ENCODE measurements at places on chromosomes 5 and 9. TPM values are rescaled to one million over a fixed set of nuclear protein-coding genes. Genes with fewer than 3 reads are reported as not detected.
A peak's percentile ranks its signal among the peaks of the same experiment; 100 is the strongest.

DNA sequence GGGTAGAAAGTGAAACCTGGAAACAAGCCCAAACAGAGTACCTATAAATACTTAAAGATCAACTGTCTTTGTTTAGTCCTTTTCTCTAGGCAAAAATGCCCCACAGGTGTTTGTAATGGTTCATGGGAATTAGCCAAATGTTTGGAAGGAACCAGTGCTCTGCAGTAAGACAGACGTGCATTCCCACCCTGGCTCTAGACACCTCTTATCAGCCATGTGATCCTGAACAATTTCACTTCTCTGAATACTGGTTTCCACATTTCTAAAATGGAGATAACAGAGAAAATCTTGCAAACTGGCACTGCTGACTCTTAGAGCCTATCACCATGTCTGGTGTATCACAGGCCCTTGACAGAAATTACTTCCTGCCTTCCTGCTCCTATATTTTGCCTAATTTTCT, 30.0 kb downstream of the GLIS3 start:
- no peaks in the 10 kb centered on the region for H3K4me1 ChIP-seq
- no peak overlapping the region for H3K4me3 ChIP-seq
- no peaks in the 10 kb centered on the region for H3K36me3 ChIP-seq
- no peak for DNase-seq
- H3K27ac ChIP-seq, result no peak overlapping the region

- H3K4me1 ChIP-seq, result no peaks in the 10 kb centered on the region
- no peak overlapping the region for H3K4me3 ChIP-seq
- DNase-seq, result no peak
- H3K36me3 ChIP-seq, result peaks cover 5% of the 10 kb centered on the region
- no peaks in the 10 kb centered on the region for H3K27me3 ChIP-seq
- H3K27ac ChIP-seq, result no peak overlapping the region
Observed at GRCh38 chr5:151483647-151484046, 36.2 kb downstream of the SLC36A1 start.

DNA sequence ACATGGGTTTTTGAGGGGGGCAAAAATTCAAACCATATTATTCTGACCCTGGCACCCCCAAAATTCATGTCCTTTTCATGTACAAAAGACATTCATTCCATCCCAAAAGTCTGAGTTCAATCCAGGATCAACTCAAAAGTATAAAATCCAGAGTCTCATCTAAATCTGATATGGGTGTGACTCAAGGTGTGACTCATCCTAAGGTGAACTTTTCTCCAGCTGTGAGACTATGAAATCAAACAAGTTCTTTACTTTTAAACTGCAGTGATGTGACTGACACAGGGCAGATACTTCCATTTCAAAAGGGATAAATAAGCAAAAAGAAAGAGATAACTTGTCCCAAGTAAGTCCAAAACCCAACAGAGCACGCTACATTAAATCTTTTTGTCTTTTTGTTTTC, 20.6 kb upstream of the CYLC2 start:
- no peaks in the 10 kb centered on the region for H3K4me1 ChIP-seq
- no peak overlapping the region for H3K4me3 ChIP-seq
- no peak for DNase-seq
- H3K27ac ChIP-seq, result no peak overlapping the region

The TEX48 gene
- total RNA-seq, result not detected

The SNX30 gene
- total RNA-seq, result 12.4 TPM

The MCC gene
- 3.0 TPM for total RNA-seq

The SRA1 gene
- 38.1 TPM for total RNA-seq

The WDR31 gene
- 0.56 TPM for total RNA-seq

DNA sequence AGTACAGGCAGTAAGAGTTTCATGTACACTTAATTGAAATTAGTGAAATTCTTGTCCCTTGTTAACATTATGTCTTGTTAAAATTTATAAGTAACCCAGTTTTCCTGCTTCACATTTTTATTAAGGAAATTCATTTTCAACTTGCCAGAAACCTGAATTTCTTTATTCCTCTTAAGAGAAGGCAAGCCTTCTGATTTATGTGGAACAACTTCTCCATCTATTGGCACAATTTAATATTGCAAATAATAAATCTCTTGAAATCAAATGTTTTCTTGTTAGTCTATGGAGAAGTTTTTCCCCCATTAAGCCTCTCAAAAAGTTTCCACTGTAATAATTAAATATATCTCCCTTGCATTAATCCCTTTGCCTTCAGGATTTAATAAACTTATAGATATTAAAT, 33.8 kb upstream of the ACO1 start:
- peak; percentile 20 for DNase-seq
- H3K27me3 ChIP-seq, result no peaks in the 10 kb centered on the region
- no peak overlapping the region for H3K27ac ChIP-seq
- no peak overlapping the region for H3K4me3 ChIP-seq

GRCh38 chr5:147985608-147986007, 78.2 kb upstream of the SPINK5 start:
- H3K27ac ChIP-seq, result no peak overlapping the region
- no peak for DNase-seq
- no peaks in the 10 kb centered on the region for H3K27me3 ChIP-seq

- peak; percentile 28 for DNase-seq
- no peak overlapping the region for H3K27ac ChIP-seq
- H3K36me3 ChIP-seq, result no peaks in the 10 kb centered on the region
- no peaks in the 10 kb centered on the region for H3K27me3 ChIP-seq
- H3K4me3 ChIP-seq, result no peak overlapping the region
- H3K4me1 ChIP-seq, result no peaks in the 10 kb centered on the region
Observed at GRCh38 chr9:30774326-30774725, 1610.1 kb upstream of the ACO1 start.

The TXNDC8 gene
- not detected for total RNA-seq

- no peaks in the 10 kb centered on the region for H3K27me3 ChIP-seq
- peaks cover 4% of the 10 kb centered on the region for H3K4me1 ChIP-seq
- H3K27ac ChIP-seq, result no peak overlapping the region
Observed at GRCh38 chr9:110021891-110022290, 186.1 kb downstream of the C9orf152 start.

- no peaks in the 10 kb centered on the region for H3K36me3 ChIP-seq
- no peak overlapping the region for H3K27ac ChIP-seq
- no peak overlapping the region for H3K4me3 ChIP-seq
- no peaks in the 10 kb centered on the region for H3K27me3 ChIP-seq
Observed at GRCh38 chr9:75391497-75391896, 303.2 kb downstream of the OSTF1 start.

- no peak overlapping the region for H3K4me3 ChIP-seq
- no peak for DNase-seq
- H3K27ac ChIP-seq, result no peak overlapping the region
- no peaks in the 10 kb centered on the region for H3K27me3 ChIP-seq
- H3K4me1 ChIP-seq, result no peaks in the 10 kb centered on the region
- no peaks in the 10 kb centered on the region for H3K36me3 ChIP-seq
Observed at GRCh38 chr5:125408448-125409233, 662.2 kb upstream of the ZNF608 start.

DNA sequence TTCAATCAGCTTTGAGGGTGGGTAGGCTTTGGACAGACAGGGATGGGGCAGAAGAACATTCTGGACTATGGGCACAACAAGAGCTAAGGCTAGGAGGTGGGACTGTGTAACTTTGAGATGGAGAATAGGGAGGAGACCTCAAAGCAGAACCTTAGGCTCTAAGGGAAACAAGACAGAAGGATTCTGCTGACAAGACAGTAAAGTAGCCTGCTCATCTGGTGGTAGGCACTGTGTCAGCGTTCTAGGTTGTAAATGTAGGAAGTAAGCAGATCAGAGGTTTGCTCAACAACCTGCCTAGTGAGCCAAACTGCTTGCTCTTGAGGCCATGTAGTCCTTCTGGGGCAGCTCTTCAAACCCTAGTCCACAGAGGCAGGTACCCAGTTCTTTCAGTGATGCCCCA, 15.0 kb upstream of the IL12B start:
- 0 out of 3 replicates have a peak, but pooled peaks cover 4% of the 10 kb centered on the region for H3K27me3 ChIP-seq
- H3K4me1 ChIP-seq, result peaks cover 10% of the 10 kb centered on the region
- H3K27ac ChIP-seq, result no peak overlapping the region
- no peaks in the 10 kb centered on the region for H3K36me3 ChIP-seq
- DNase-seq, result no peak

DNA sequence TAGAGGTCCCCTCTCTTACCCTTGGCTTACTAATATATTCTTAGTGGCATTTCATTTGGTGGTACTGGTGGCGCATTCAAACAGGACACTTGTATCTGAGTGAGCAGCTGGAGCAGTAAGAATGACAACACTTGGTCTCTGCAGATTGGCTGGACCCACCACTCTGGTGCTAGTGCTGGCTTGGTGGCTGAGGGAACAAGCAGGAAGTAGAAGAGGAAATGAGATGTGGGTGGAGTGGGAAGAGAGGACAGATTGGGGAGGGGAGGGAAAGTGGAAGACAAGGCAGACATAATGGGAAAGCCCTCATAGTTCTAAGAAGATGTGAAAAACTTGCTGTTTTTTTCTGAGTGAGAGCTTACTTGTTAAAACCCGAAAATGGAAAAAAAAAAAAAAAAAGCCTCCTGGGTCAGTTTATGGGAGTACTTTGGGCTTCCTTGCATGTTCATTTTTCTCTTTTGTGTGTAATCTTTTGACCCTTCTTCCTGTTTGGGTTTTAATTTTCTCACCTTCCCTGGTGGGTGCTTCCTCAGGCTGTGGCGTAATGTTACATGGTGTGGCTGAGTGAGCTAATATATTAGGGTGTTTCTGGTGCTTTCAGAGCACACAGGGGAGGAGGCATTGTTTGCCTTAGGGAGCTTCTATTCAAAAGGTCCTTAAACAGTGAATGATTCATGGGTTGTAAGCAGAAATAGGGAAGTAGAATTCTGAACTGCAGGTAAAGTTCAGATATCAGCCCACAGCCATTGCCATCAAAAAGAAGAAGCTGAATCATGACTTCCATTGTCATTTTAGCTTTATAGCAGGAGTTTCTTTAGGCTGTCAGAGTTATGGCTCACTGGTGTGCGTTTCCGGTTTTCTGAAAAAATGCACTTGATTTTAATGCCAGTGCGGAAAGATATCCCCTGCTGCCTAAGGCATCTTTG, 52.3 kb downstream of the TLE4 start:
- H3K36me3 ChIP-seq, result no peaks in the 10 kb centered on the region
- H3K27ac ChIP-seq, result no peak overlapping the region
- peak; percentile 4 for DNase-seq
- no peak overlapping the region for H3K4me3 ChIP-seq

The C9orf152 gene
- 0.67 TPM for total RNA-seq

The TICAM2 gene
- total RNA-seq, result not detected

The SLC4A9 gene
- total RNA-seq, result not detected

DNA sequence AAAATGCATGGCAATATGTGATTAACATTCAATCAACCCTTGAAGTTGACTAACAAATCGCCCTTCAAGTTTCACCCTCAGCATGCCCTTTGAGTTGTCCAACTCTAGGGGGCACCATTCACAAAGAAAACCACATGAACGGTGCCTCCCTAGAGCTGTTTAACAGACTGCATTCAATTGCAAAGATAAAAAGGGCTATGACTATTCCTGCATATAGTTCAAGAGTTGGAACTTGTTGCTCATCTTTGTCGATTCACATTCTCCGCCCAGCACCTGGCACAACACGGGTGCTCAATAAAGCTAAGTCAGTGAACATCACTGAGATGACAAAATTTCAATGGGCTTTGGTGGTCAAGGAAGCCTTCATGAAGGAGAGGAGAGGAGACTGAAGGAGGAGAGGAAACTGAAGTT, 69.6 kb upstream of the SLC30A5 start:
- peak; percentile 58 for DNase-seq
- no peak overlapping the region for H3K4me3 ChIP-seq
- no peaks in the 10 kb centered on the region for H3K4me1 ChIP-seq
- H3K27me3 ChIP-seq, result no peaks in the 10 kb centered on the region
- H3K27ac ChIP-seq, result no peak overlapping the region

DNA sequence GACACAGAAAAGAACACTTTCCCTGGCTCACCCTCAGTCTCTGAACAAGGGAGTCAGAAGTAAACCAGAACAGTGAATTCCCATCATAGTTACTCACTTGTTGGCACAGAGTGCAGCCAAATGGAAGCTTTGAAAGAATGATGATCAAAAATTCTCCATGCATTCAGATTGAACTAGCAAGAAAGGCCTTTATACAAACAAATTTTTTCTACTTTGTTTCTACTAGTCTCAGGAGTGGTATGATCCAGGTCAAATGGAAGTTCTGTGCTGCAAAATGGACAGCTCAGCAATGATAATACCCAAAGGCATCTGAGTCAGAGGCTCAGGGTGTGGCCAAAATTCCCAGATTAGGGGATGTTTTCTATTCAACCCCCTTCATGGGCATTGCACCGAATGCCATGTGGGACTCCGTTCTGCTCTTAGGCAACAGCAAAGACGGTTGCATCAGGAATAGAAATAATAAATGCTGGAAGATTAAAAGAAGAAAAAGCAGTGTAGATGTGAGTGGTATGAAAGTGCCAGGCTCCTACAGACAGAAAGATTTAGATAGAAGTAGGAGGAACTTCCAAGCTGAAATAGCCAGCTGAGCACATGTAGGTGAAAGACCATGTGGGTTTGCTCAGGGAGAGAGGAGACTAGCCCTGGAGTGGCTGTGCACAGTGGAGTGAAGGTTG, 24.0 kb upstream of the ASPN start:
- no peaks in the 10 kb centered on the region for H3K36me3 ChIP-seq
- no peak overlapping the region for H3K27ac ChIP-seq
- no peak overlapping the region for H3K4me3 ChIP-seq

GRCh38 chr5:6525910-6526309, 77.3 kb downstream of the UBE2QL1 start:
- H3K4me1 ChIP-seq, result no peaks in the 10 kb centered on the region
- peak; percentile 21 for DNase-seq
- no peak overlapping the region for H3K4me3 ChIP-seq
- H3K36me3 ChIP-seq, result no peaks in the 10 kb centered on the region
- peaks cover 13% of the 10 kb centered on the region for H3K27me3 ChIP-seq

- H3K36me3 ChIP-seq, result no peaks in the 10 kb centered on the region
- DNase-seq, result no peak
- H3K27ac ChIP-seq, result no peak overlapping the region
- no peaks in the 10 kb centered on the region for H3K4me1 ChIP-seq
- H3K4me3 ChIP-seq, result no peak overlapping the region
- H3K27me3 ChIP-seq, result no peaks in the 10 kb centered on the region
Observed at GRCh38 chr5:148583421-148583965, 70.8 kb downstream of the HTR4 start.

GRCh38 chr5:135567661-135568060, 11.1 kb downstream of the CXCL14 start:
- H3K4me3 ChIP-seq, result no peak overlapping the region
- no peaks in the 10 kb centered on the region for H3K36me3 ChIP-seq
- H3K27ac ChIP-seq, result no peak overlapping the region
- peaks cover 2% of the 10 kb centered on the region for H3K27me3 ChIP-seq

GRCh38 chr9:28051559-28052503, 478.6 kb upstream of the C9orf72 start:
- no peak overlapping the region for H3K4me3 ChIP-seq
- no peak for DNase-seq
- H3K36me3 ChIP-seq, result no peaks in the 10 kb centered on the region
- no peak overlapping the region for H3K27ac ChIP-seq
- H3K4me1 ChIP-seq, result no peaks in the 10 kb centered on the region
- H3K27me3 ChIP-seq, result no peaks in the 10 kb centered on the region

- H3K27me3 ChIP-seq, result no peaks in the 10 kb centered on the region
- H3K4me3 ChIP-seq, result peak overlapping the region; percentile 14
- H3K27ac ChIP-seq, result peak overlapping the region; percentile 66
Observed at GRCh38 chr5:172868924-172869591, 35.0 kb downstream of the ERGIC1 start.

- no peak overlapping the region for H3K27ac ChIP-seq
- DNase-seq, result no peak
- H3K4me1 ChIP-seq, result no peaks in the 10 kb centered on the region
Observed at GRCh38 chr5:164672205-164672604, 1166.8 kb downstream of the MAT2B start.

- H3K36me3 ChIP-seq, result no peaks in the 10 kb centered on the region
- H3K27me3 ChIP-seq, result no peaks in the 10 kb centered on the region
- no peak overlapping the region for H3K4me3 ChIP-seq
Observed at GRCh38 chr5:52657247-52657645, 130.5 kb upstream of the ITGA1 start.

The LOX gene
- 0.73 TPM for total RNA-seq

The NUDT2 gene
- total RNA-seq, result 19.9 TPM

Measured in HepG2 (cell line).